NCI-H2081 (cell line): ENCODE measurements at places on chromosomes 1 and 21.

- DNase-seq, result no peak
Measured at GRCh38 chr1:220701974-220702373, 11.8 kb downstream of the C1orf115 start.

DNA sequence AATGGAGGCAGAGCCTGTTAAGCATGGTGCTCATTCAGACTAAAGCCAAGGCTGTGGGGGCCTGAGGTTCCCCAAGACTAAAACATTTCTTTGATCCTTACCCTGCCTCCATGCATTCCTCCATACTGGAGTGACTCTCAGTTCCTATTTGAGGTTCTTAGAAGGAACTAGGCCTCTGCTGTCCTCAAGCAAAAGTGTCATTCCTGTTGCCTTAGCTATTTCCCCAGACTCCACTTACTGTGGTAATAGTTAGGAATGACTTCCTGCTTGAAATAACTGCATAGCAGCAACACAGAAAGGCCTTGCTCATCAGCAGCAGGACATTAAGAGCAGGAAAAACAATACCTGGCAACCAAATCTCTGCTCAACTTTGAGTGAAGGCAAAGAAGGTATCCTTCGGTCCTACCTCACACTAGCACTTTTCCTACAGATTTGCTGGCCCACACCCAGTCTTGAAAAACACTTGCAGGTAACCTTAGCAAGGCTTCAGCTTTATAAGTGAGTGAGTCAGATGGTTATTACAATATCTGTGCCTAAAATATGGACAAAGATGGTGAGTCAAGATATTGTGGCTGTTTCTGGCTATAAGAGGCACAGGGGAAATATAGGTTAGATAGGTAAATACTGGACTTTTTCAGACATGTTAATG lies 14.8 kb downstream of the LRRC41 start:
- DNase-seq, result no peak

DNA sequence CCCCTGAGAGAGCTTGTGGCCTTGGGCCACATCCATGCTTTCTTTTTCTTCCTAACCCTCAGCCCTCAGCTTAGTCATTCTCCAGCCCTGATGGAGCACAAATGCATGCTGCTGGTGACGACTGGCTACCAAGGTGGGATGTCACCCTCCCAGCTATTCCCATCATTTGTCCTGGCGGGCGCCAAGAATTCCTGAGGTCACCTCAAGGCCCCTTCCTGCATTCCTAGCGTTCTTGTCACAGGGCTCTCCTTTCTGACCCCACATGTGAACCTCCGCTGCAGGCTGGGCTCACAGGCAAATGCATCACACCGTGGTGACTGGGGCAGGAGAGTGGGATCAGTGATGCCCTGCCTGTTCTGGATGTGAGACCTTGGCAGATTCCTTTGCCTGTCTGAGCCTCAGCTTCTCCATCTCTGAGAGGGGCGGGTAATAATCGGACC lies 53.4 kb upstream of the IFFO2 start:
- no peak for DNase-seq

DNA sequence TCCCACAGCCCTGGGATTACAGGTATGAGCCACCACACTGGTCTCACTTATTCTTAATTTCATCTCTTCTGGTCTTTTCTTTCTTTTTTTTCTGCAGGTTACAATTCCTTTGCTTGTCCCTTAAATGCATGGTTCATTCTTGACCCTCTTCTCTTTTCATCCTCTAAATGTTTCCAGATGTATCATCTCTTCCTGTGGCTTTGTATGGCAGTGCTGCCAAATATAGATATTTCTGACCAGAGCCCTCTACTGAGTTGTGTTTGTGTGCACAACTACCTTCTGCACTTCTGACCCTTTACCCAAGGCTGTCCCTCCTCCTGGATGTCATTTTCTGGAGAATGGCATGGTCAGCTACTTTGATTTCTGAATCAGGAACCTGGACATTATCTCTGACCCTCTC lies 32.5 kb downstream of the OLFML3 start:
- no peak for DNase-seq

GRCh38 chr1:186626356-186626932 lies 53.8 kb downstream of the PTGS2 start:
- no peak for DNase-seq

- no peak for DNase-seq
Measured at GRCh38 chr1:27049607-27050006, 37.0 kb upstream of the TENT5B start.

- DNase-seq, result no peak
Measured at GRCh38 chr1:16153999-16154673, 1.7 kb downstream of the EPHA2 start.

GRCh38 chr1:235270625-235271024 lies 57.4 kb downstream of the ARID4B start:
- no peak for DNase-seq

DNA sequence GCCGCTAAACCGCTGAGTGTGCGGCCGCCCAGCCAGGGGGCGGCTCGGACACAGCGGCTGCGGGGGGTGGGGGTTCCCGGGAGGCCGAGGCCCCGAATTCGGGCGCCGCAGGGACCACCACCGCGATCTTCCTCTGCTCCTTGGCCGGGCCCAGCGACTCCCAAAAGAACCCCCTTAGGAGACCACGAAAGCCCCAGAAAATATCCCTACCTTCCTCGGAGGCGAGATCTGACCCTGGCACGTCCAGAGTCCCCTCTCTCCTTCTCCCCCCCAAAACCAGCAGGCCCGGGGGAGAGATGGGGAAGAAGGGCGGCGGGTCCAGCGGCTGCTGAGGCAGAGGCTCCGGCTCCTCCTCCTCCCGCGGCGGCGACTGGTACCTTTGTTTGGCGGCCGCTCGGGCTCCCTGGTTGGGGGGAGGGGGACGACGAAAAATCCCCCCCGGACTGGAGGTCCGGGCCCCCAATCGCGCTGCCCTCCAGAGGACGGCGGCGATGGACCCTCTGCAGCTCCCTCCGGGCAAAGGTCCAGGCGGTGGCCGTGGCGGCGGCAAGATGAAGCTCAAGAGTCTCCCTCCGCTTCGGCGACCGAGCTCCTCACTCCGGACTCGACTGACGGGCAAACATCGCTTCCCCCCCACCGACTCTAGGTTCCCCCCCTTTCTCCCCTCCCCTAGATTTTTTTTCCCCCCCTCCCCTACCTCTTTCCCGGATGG lies at the start of gene ARID4B:
Gene ARID4B (minus strand): TSS at position 621 of the 712 bp plus-strand sequence. CDS start 1,260 bp downstream, outside the sequence.
- DNase-seq, result peak; percentile 74

GRCh38 chr1:220786057-220786336 lies 716 bp upstream of the MTARC1 start:
- no peak for DNase-seq

- peak; percentile 8 for DNase-seq
Measured at GRCh38 chr1:215599418-215600074, 32.4 kb downstream of the KCTD3 start.

- peak; percentile 29 for DNase-seq
Measured at GRCh38 chr1:59692591-59692990, 122.2 kb upstream of the HOOK1 start.

DNA sequence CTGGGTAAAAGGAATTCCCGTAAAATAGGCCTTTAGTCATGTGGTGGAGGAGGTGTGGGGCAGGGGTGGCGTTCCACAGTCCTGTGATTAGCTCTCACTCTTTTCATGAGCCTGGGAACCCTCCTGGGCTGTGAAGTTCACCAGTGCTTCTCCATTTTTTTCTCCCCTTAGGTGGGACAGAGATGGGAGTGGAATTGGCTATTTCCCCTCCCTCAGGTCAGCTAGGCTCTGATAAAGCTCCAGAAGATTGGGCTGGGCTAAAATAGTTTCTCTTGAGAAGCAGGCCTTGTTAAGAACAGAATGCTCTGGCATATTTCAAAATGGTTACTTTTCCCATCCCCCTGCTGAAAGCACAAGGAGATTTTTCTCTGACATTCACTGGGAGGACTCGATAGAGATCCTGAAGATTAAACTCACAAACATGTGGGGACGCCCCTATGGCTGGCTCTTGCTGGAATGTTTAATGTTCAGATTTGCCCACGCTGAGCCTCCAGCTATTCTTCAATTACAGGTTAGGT lies 33.4 kb upstream of the SLC2A1 start:
- DNase-seq, result no peak

DNA sequence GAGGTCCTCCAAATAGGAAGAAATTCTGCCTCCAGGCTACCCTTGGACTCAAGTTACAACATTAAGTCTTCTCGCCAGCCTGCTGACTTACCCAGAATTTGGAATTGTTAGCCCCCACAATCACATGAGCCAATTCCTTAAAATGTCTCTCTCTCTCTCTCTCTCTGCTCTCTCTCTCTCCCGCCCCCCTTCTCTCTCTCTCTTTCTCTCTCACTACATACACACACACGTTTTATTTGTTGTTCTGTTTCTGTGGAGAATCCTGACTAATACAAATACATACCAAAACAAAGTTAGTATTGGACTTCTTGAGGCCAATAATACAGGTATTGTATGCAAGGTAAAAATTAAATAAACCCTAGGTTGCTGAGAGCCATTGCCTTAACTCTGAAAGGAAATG lies 72.1 kb downstream of the TNFSF18 start:
- no peak for DNase-seq

GRCh38 chr1:206102292-206102936 lies 14.8 kb downstream of the AVPR1B start:
- DNase-seq, result no peak

- DNase-seq, result no peak
Measured at GRCh38 chr1:56175211-56175610, 404.2 kb downstream of the PLPP3 start.

DNA sequence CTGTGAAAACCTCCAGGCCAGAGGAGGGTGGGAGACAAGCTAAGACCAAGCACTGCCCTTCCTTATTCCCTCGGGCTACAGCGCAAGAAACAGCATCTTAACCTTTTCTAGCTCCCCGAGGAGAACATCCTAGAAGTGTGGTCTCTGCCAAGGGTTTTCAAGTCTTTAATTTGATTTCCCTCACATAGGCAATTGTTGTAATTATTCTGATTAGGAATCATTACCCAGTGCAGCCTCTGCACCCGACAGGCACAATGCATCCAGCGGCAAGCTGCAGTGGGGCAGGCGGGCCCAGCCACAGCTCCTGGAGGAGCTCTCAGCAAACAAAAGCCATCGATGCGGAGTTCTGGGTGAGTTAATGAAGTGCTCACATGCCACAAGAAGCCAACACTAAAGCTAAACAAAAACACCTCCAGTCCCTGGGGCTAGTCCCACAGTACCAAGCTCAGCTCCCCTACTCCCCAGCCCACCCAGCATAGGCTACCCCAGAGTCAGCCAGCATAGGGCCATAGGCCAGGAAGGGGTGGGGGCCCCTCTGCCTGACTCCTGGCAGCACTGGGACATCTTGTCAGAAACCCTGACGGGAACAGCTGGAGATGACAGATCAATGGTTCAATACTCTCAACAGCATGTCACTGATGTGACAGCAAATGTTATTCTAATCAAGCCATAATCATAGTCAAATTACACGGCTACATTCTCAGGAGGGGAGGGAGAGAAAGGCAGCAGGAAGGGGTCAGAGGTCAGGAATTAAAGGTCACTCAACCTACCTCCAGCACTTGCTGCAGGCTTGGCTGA lies 42.5 kb downstream of the ERI3 start:
- no peak for DNase-seq

GRCh38 chr1:8471451-8471850 lies 153.5 kb downstream of the SLC45A1 start:
- DNase-seq, result no peak

GRCh38 chr1:167469280-167469965 lies 48.9 kb downstream of the CD247 start:
- no peak for DNase-seq

- no peak for DNase-seq
Measured at GRCh38 chr1:172906778-172907592, 143.8 kb downstream of the TNFSF18 start.
